ENCODE measurements at places on chromosomes 7 and 10.

GRCh38 chr7:269721-270120, 20.2 kb upstream of the FOXL3 start:
- DNase-seq = no peak

DNA sequence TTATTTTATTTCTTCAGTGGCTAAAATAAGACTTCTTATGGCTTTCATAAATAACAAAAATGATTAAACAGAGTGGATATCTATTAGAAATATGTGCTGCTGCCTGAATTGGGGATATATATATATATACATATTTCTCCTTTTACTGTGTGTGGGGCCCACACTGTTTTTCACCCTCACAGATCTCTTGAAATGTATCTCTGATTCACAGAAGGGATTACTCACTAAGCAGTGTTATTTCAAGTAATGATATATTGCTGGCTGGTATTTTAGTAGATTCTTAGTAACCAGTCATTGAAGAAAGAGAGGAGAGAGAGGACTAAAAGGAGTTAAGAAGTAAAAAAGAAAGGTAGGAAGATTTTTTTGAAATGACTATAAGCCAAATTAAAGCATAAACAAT, 308.6 kb upstream of the NRP1 start:
- DNase-seq = no peak

DNA sequence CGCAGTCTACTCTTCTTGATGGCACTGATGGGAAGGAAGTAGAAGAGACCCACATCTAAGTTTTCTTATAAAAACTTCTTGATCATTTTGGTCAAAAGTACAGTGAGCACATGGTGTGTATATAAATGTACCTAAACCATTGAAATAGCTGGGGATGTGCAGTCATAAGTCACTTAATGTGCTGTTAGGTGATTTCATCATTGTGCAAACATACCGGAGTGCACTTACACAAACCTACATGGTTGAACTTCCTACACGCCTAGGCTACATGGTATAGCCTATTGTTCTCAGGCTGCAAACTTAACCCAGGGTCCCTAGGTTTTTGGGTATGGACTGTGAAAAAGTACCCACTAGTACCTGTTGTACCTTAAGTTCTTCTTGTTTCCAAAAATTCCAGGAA, 123.3 kb upstream of the ZNF438 start:
- DNase-seq = no peak

DNA sequence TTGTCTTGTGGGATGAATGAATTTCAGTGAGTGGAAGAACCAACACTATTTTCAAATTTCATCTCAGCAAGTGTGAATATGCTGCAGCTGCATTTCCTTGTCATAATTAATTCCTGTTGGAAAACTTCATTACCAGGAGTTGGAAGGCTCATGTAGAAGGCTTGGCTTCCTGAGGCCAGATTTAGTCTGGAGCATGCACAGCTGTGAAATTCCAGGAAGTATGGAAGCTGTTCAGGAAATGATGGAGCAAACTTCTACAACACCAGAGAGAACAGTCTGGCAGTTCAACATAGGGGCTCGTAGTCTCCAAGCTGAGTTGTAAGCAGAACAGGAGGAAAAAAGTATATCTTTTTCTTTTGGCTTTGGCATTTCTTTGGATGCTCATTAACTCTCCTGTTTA, 1439.9 kb upstream of the CELF2 start:
- DNase-seq = no peak

GRCh38 chr7:102843850-102844249, 69.0 kb upstream of the LRRC17 start:
- no peak for DNase-seq

DNA sequence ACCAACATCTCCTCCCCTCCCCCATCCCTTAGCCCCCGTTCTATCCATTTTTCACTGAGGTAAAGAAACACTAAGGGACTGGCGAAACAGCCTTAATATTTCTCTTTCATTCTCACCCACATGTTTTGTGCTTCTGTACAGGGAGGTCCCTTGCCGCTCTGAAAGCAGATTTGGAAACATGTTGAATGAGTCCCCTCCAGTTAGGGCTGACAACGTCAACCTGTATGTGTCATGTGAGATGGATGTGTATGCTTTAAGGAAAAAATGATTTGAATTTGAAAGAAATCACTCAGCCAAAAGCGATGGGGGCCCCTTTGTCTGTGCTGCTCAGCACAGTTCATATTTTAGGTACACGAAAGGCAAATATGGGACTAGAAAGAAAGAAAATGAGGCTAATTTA, 314.3 kb upstream of the LRGUK start:
- DNase-seq = no peak

DNA sequence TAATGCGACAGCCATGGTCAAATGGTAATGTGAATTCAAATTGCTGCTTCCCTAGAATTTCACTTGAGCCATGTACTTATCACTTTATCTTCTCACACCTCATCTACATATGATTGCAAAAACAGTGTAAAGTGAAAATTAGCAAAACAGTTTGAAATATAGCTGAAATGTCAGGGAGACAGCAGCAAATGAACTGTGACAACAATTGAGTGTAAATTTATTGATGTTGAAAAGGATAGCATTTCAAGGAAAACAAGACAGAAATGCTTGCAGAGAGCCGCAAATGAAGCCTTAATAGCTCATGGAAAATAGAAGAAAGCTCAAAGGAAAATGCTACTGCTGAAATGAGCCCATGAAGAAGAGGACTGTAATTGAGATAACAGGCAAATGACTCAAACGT, 516.2 kb upstream of the POT1 start:
- DNase-seq = no peak

DNA sequence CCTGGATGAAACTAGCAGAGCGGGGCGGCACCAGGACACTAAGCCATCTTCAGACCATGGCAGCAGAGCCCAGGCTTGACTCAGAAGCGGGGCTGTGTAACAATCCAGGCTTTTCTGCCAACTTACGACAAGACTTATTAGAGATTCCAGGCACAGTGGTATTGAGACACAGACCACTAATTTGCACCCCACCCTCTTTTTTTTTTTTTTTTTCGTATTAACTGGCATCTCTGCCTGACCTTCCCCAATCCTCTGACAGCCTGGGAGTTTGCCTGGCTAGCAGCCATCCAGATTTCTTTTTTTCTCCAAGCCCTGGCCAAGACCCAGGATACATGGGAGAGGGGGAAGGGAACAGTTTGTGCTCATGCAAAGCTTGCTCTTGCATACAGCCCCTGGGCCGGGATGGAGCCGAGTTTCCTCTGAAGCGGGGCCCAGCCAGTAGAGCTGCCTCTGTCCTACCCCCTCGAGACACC, 182.4 kb downstream of the PLXNA4 start:
- no peak for DNase-seq

GRCh38 chr10:111085690-111086353, 9.0 kb downstream of the ADRA2A start:
- DNase-seq = no peak

GRCh38 chr10:9160275-9160674, 1105.8 kb downstream of the GATA3 start:
- DNase-seq = no peak
